ENCODE measurements at places on chromosomes 3 and 15.
A peak's percentile ranks its signal among the peaks of the same experiment; 100 is the strongest.

GRCh38 chr3:186930143-186930640 is at the start of gene ST6GAL1:
ST6GAL1 (plus strand) TSS chr3:186930526; CDS start chr3:187042704, 112,178 bp downstream.
- DNase-seq: peak; percentile 69

DNA sequence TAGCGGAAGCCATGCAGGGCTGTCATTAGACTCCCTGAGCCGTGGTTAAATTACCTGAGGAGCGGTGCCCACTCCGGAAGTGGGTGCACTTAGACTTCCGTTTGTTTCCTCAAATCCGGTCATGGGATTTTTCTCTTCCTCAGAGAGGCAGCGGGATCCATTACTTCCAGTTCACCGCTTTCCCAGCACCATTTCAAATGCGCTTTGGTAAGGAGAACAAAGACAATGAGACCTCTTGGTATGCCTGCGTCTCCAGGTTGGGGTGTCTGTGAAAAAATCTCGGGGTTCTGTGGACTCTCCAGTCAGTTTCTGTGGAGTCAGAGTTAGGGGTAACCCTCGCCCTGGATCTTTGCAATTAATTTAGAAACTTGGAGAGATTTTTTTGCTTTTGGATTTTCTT is 132.3 kb upstream of the PTPRG start:
- DNase-seq: no peak

GRCh38 chr3:129025108-129025507 is 24.0 kb downstream of the EFCC1 start:
- no peak for DNase-seq

- no peak for DNase-seq
Measured at GRCh38 chr3:136106101-136106500, 90.0 kb downstream of the MSL2 start.

DNA sequence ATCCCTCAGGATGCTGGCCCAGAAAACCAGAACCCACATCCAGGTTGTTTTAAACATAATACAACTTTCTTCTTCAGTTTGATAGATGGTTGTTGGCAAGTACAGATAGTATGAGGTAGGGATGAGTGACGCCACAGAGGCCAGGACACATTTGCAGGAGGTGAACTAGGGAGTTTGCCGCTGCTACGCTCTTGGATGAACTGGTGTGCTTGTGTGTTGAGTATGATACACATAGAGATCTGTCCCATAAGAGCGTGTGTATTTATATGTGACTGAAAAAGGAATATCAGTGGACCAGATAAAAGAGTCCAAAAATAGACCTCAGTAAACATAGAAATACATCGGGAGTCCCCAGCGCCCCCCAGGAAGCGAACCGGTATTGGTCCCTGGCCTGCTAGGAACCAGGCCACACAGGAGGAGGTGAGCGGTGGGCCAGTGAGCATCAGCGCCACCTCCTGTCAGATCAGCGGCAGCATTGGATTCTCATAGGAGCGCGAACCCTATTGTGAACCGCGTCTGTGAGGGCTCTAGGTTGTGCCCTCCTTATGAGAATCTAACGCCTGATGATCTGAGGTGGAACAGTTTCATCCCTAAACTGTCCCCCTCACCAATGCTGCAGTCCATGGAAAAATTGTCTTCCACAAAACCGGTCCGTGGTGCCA is 98.1 kb downstream of the LRRK1 start:
- DNase-seq: no peak

GRCh38 chr3:160106905-160107861 is 118.0 kb upstream of the C3orf80 start:
- DNase-seq: no peak

GRCh38 chr3:9032231-9032777 is 69.0 kb upstream of the RAD18 start:
- DNase-seq: no peak

GRCh38 chr15:25690673-25691543 is 172.2 kb downstream of the ATP10A start:
- DNase-seq: no peak

GRCh38 chr3:45112939-45113338 is 33.2 kb downstream of the CDCP1 start:
- DNase-seq: no peak

Measured in PC-9 (cell line).